NCI-H460 (cell line): ENCODE measurements at places on chromosomes 1 and 21. TPM values are rescaled to one million over a fixed set of nuclear protein-coding genes. Genes with fewer than 3 reads are reported as not detected.

DNA sequence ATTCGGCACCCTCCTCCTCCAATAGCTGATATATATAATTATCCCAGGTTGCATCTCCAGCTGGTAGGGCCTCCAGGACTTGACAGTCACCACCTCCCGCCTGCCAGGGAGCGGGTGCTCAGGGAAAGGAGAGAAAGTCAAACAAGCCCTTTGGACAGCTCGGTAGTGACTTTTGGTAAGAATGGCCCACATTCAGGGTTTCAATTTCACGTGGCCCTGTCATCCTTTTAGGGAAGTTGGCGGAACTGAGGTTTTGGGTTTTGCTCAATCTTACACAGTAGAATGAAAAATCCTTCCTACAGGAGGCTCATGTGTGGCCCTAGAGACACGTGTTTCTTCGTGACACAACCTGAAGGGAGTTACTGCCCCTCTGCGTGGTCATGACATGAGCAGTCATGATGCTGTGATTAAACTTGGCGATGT lies 44.2 kb downstream of the CAPN8 start:
- no peak for DNase-seq

GRCh38 chr1:19825298-19825697 lies 10.2 kb upstream of the RNF186 start:
- DNase-seq = no peak

GRCh38 chr1:97820470-97821188 lies 100.2 kb downstream of the DPYD start:
- DNase-seq = peak; percentile 19

DNA sequence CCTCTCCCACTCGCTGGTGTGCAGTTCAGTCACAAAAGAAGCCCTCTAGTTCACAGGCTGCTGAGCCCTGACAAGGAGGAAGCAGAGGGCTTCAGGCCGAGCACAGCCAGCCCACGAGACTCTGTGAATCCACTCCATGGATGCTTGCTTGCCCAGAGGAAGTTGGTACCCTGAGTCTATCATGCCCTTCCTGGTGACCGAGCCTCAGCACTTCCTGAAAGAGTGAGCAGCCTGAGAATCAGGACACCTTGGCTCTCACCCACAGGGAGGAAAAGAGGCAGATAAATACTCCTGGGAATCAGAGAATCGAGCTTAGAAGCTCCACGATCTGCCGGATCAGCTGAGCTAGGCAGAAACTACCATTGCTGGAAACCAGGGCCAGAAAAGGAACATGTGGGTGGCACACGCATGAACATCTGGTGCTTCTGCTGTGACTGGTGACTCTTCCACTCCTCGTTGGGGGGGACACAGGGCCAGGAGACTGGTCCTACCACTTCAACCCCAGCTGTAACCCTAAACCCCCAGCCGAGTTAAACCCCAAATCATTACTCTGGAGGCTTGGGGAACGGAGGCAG lies 376.3 kb upstream of the CAMK1G start:
- DNase-seq = no peak

DNA sequence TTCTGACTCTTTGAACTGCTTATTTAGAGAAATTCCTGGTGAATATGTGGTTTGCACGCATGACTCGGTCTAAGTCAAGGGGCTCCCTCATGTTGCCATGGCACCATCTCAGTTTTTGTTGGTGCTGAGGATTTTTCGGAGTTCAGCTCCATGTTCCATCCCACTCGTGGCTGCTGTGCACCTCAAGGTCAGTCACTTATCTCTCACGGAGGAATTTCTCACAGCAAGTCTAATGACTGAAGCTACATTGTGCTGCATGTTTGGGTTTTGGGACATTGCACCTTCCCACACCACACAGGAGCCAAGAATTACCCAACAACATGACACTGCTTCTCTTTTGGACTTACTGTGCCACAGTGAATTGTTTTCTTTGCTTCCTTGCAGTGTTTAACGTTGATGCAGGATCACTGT lies 269.9 kb downstream of the NCAM2 start:
- peak; percentile 11 for DNase-seq

The PALMD gene
- total RNA-seq = 3.9 and 5.2 TPM in 2 replicates

- no peak for DNase-seq
These were observed 40.4 kb downstream of the SLC35D1 start for GRCh38 chr1:67013573-67013972.

- peak; percentile 78 for DNase-seq
These were observed at the start of gene URB1 for GRCh38 chr21:32392880-32393676. URB1 (minus strand) TSS chr21:32393012; CDS start chr21:32392910, 102 bp downstream.

The GNAT2 gene
- not detected in 2 replicates for total RNA-seq

GRCh38 chr1:184456189-184456588 lies 69.4 kb downstream of the C1orf21 start:
- DNase-seq = no peak

The DDAH1 gene
- 34.0 and 34.3 TPM in 2 replicates for total RNA-seq

DNA sequence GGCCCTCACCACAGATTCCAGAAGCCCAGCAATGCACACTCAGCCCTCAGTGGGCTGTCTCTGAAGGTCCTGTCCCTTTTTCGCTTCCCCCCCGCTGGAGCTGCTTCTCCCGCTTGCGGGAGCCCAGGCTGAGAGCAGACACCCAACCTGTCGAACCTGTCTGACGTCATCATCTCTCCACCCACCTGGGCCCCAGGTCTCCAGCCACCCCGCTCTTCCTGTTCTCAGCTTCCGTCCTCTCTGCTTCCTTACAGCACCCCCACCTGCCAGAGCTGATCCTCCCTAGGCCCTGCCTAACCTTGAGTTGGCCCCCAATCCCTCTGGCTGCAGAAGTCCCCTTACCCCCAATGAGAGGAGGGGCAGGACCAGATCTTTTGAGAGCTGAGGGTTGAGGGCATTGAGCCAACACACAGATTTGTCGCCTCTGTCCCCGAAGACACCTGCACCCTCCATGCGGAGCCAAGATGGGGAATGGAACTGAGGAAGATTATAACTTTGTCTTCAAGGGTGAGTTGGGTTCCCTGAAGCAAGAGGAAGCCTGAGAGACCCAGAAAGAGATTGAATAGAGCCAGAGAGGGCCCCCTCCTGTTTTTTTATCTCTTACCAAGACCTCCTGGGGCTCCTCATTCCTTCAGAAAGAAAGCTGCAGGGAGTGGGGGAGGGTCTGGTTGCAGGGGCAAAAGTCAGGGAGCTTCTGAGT lies at the start of gene RAB25:
RAB25 (plus strand) TSS at position 224 of the 700 bp plus-strand sequence; CDS start at position 465, 241 bp downstream.
- DNase-seq = no peak

- no peak for DNase-seq
These were observed 1353.9 kb downstream of the NCAM2 start for GRCh38 chr21:22352088-22352487.

GRCh38 chr1:54337928-54338327 lies 68.3 kb downstream of the SSBP3 start:
- no peak for DNase-seq

The PLXNA2 gene
- 5.4 and 6.5 TPM in 2 replicates for total RNA-seq

DNA sequence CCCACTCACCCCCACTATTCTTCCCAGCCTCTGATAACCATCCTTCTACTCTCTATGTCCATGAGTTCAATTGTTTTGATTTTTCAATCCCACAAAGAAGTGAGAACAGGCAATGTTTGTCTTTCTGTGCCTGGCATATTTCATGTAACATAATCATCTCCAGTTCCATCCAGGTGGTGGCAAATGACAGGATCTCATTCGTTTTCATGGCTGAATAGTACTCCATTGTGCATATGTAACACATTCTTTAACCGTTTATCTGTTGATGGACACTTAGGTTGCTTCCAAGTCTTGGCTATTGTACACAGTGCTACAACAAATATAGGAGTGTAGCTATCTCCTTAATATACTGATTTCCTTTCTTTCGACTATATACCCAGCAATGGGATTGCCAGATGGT lies 169.3 kb upstream of the NFIA start:
- DNase-seq = no peak

- no peak for DNase-seq
These were observed 868 bp downstream of the ZBTB40 start for GRCh38 chr1:22452481-22452957.

- DNase-seq = no peak
These were observed 108.8 kb upstream of the IRF2BP2 start for GRCh38 chr1:234718496-234719453.

DNA sequence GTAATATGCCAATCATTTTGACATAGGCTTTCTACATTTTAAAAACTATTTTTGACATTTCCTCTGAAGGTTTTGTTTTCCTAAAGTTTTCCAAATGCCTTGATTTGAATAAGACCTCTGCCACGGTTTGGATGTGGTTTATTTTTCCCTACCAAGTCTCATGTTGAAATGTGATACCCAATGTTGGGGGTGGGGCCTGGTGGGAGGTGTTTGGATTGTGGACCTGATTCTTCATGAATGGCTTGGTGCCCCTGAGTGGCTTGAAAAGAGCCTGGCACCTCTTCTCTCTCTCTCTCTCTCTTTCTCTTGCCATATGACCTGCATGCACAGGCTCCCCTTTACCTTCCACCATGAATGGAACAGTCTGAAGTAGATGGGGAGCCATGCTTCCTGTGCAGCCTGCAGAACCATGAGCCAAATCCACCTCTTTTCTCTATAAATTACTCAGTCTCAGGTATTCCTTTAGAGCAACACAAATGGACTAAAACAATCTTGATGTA lies 14.8 kb downstream of the MMEL1 start:
- DNase-seq = no peak

DNA sequence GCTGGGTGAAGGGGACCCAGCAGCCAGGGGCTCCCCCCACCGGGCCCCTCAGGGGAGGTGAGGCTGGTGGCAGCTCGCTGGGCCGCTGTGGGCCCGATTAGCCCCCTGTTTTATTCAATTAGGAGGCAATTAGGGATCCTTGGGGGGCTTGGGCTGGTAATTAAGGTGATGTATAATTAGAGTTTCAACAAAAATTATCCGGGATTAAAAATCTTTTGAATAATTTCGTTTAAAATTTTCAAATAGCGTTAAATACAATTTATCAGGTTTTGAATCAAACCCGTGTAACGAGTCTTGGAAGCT lies 4.1 kb downstream of the PRDM16 start:
- DNase-seq = no peak

DNA sequence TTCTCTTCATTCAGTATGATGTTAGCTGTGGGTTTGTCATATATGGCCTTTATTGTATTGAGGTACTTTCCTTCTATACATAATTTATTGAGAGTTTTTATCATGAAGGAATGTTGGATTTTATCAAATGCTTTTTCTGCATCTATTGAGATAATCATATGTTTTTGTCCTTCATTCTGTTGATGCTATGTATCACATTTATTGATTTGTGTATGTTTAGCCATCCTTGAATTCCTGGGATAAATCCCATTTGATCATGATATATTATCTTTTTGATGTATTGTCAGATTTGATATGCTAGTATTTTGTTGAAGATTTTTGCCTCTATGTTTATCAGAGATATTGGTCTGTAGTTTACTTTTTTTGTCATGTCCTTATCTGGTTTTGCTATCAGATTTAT lies 20.9 kb upstream of the GPR161 start:
- DNase-seq = no peak

DNA sequence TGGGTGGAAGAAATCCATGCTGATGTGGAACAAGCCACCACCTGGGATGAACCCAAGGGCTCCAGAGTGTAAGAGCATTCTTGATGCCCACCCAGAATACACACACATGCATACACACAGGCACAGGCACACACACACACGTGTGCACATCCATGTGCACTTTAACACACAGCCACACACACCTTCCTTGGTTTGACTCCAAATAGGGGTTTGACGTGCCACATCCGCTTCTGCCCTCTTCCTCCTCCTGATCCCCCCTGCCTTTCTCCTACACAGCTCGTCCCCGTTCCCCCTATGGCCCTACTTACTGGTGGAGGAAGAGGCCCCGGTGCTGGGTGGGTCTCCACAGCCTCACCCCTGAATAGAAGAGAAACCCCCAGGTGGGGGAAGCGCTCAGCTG lies 16.0 kb downstream of the SPATA21 start:
- DNase-seq = no peak

- DNase-seq = peak; percentile 36
These were observed 156.0 kb downstream of the PDE4B start for GRCh38 chr1:65948609-65949229.

- DNase-seq = no peak
These were observed 5.9 kb downstream of the NBPF1 start for GRCh38 chr1:16607433-16607851.

DNA sequence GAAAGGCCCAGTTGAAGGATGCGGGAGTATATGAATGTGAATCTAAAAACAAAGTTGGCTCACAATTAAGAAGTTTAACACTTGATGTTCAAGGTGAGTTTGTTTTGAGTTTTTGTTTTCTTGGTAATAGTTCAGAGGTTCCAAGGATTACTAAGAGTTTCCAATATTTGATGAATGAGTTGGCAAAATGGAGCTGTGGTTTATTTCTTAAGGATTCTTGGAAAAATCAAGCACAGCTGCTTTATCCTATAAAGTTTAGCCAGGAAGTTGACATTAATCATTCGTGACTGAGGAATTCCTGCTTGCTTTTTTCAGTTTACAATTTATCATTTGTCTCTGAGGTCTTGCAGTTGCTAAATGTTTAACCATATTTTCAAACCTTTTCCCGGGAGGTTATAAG lies 15.1 kb downstream of the VCAM1 start:
- no peak for DNase-seq

The S1PR1 gene
- total RNA-seq = not detected in 2 replicates

DNA sequence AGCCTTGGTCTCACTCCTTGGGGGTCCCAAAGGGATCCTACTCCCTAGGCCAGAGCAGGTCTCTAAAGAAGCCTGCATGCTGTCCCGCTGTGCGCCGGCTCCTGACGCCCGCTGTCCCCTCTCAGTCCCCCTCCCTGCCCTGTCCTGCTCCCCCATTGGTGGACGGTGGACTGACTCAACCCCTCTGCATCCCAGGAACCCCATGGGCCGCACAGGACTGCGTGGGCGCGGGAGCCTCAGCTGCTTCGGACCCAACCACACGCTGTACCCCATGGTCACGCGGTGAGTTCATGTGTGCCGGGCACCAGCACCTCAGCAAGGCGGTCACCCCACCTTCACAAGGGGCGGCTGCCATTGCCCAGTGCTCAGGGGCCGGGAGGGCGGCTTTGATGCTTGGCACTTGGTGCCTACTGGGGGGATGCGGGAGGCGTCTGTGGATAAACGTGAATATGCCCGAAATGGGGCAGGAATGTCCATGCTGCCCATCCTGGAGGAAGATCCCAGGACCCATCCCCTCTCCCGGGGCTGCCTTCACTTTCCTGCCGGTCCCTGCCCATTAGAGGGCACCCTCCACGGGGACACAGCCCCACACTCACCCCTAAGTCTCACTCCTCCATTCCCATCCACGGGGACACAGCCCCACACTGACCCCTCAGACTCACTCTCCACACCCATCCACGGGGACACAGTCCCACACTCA lies 20.2 kb upstream of the LRRC3 start:
- DNase-seq = no peak

DNA sequence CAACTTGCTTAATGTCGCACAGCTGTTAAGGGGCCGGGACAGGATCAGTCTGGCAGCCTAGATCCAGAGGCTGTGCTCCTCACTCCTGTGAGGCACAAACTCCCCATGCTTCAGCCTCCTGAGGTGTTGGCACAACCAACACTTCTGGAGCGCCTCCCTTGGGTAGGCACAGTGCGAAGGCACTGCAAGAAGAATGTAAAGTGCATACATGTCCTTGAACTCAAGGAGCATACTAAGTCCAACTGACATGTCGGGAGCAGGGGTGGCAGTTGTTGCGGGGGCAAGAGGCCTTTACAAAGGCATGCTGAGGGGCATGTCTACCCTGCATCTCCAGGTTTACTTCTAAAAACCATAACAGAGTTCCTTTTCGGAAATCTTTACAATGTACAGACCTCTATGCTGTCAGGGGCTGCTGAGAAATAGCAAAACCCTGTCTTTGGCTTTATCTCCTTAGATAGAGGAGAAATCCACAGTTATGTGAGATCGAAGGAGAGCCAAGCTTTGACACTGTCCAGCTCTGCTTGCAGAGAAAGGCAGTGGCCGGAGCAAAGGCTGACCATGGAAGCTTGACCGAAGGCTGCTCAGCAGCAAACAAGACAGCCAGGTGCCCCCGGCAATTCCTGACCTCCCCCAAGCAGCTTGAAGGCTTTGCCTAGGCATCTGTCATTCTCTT lies 93.9 kb downstream of the CDC7 start:
- DNase-seq = no peak
